ENCODE measurements at places on chromosomes 5 and 9.

- DNase-seq = no peak
These were observed 44.0 kb downstream of the ROR2 start for GRCh38 chr9:91905991-91906469.

DNA sequence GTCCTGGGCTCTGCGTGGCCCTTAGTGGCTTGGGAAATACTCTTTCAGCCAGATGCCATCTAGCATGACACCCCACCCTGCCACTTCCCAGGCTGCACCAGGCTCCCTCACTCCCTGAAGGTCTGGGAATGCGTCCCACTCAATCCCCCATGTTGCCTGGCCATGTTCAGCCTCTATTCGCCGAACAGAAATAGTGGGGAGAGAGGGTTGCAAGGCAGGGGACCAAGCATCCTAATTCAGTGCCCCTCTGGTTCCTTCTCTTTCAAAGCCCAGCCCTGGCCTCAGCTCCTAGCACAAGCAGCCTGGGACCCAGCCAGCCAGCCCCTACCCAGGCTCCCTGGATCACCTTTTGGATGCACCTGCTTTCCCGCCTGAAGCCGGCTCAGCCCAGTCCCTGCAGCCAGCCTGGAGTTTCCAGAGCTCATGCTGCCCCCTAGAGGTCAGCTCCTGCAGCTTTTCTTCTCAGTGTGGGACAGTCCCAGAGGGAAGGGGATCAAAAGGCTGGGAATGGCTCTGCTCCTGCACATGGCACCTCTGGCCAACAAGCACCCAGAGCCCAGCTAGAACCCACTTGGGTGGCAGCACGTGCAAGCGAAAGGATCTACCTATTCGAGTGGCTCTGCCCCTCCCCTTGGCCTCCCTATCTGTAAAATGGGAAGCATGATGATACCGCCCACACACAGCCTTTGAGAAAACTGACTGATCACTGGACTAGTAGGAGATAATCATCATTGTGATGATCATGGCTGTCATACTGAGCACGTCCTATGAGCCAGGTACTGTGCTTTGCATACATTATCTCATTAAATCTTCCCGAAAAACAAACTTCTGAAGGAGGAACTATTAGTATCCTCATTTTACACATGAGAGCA is 48.7 kb upstream of the C5orf58 start:
- peak; percentile 80 for DNase-seq

DNA sequence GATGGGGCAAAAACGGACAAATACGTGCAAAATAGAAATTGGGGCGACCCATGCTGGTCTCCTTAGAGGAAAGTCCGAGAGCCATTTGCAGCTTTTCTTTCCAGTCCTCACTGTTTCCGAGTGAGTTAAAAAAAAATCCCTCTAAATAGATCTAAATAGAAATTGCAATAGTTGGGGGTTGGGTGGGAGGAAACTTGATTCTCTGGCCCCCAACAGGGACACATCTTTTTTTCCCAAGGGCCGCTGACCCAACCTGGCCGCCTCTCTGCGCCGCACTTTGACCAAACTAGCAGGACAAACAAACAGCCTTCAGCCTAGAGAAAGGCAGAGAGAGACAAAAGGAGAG is 2.8 kb upstream of the NKX2-5 start:
- no peak for DNase-seq

- no peak for DNase-seq
These were observed 201.6 kb upstream of the PAPPA start for GRCh38 chr9:115951977-115952376.

DNA sequence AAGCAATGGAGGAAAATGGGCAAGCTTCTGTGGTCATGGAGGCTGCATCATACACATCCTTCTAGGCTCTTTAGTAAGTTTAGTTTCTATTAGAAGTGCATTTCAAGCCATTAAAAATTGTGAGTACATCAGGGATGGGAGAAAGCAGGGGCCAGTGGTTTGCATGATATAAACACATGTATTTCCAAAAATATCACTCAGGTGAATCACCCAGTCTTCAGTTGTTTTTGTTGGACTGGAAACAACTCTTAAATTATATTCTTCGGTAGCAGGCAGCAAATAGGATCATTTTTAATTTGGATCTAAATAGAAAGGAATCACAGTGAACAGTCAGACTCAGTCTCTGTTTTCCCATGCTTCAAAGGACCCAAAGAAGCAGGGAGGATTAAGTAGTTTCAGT is 657.9 kb downstream of the TLR4 start:
- DNase-seq = no peak

DNA sequence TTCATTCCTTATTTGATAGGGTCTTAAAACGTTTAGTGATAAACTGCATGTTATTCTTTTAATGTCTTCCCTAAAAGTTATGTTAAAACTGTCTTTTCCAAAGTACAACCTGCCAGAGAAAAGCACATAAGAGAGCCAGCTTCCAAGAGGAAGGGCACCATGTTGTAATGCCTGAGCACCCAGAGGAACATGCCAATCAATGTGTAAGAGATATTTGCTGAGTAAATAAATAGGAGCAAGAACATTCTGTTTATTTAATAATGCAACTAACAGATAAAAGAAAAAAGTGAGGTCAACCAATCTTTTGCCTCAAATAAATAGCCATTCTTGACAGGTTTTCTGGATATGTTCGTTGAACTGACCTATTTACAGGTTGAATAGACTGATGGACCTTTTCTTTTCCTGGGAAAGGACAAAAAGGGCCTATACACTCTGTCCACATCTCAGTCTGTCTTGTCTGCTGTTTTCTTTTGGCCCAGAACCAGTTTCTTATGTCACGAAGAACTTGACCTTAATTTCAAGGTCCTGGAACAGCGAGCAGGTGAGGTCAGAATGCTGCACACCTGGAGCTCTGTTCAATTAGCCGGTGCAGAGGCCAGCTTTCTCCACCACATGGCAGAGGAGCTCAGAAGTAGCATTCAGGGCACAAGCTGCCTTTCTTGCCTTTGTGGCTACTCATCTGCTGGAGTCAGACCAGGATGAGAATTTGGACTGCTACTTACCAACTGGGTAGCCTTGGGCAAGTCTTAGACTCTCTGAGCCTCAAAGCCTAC is 77.7 kb downstream of the PLCXD3 start:
- DNase-seq = no peak

- peak; percentile 13 for DNase-seq
These were observed 27.6 kb downstream of the LEAP2 start for GRCh38 chr5:132901036-132901435.

GRCh38 chr9:17520268-17521064 is 58.4 kb upstream of the SH3GL2 start:
- peak; percentile 95 for DNase-seq

DNA sequence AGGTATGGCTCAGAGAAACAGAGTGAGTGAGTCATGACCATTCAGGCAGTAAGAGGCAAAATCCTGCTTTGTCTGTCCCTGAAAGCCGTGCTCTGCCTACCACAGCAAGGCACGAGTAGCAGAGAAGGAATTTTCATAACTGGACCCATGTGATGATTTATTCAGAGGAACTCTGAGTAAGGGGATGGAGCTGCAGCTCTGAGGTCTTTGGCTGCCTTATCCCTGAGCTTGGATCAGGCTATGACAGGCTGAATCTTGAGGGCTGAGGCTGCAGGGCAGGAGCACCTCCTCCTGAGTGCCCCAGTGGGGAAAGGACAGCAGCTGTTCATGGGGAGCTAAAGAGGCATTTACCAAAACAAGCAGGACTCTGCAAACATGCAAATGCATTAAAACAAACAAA is 183.4 kb downstream of the PAPPA start:
- DNase-seq = peak; percentile 79

DNA sequence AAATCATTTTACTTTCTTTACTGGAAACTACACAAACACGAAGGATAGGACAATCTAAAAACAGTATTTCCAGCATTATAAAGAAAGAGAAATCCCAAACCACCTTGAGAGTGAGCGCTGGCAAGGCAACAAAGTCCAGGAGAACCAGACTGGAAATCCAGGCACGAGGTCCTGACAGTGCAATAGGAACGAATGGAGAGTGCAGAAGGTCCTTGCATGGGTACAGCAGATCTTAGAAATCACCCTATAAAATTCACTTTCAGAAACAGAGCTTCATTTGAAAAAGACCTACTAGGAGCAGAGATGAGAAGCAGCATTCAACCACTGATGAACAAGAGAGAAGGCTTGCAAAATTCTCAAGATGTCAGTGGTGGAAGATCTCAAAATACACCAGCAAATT is 133.7 kb upstream of the ST8SIA4 start:
- DNase-seq = no peak

- no peak for DNase-seq
These were observed 45.5 kb downstream of the EXOSC2 start for GRCh38 chr9:130739081-130739480.

DNA sequence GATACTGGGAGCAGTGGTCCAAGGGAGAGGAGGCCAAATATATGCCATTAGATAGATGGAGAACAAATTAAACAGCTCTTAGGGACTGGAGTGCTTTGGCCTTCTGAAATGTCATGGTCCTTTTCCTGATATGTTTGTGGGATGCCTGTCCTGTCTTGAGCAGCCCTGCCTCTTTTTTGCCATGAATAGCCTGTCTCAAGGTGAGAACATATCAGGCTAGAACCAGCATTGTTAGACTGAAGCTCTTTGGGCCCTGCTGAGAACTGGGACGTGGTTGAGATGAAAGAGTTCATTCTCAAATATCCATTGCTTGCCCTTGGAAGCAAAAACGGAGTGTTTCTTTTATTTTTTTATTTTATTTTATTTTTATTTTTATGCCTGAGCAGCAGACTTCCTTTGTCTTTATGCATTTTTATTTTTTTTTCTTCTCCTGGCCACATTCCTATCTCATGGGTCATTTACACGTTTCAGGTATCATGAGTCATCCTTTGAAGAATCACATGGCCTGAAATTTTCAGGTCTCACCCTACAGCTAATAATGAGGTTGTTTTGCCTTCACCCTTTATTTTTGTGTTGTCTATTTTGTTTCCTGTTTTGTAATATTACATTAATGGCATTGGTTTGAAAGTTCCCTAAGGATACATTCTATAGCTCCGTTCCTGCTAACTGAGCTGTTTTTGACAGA is 371.4 kb downstream of the PSAT1 start:
- no peak for DNase-seq

- DNase-seq = peak; percentile 94
These were observed at the start of gene IDNK for GRCh38 chr9:83622939-83623678. Gene IDNK (plus strand): TSS chr9:83623143. CDS start chr9:83623172, 29 bp downstream.

GRCh38 chr9:76716085-76716672 is 48.1 kb upstream of the PCA3 start:
- peak; percentile 82 for DNase-seq

DNA sequence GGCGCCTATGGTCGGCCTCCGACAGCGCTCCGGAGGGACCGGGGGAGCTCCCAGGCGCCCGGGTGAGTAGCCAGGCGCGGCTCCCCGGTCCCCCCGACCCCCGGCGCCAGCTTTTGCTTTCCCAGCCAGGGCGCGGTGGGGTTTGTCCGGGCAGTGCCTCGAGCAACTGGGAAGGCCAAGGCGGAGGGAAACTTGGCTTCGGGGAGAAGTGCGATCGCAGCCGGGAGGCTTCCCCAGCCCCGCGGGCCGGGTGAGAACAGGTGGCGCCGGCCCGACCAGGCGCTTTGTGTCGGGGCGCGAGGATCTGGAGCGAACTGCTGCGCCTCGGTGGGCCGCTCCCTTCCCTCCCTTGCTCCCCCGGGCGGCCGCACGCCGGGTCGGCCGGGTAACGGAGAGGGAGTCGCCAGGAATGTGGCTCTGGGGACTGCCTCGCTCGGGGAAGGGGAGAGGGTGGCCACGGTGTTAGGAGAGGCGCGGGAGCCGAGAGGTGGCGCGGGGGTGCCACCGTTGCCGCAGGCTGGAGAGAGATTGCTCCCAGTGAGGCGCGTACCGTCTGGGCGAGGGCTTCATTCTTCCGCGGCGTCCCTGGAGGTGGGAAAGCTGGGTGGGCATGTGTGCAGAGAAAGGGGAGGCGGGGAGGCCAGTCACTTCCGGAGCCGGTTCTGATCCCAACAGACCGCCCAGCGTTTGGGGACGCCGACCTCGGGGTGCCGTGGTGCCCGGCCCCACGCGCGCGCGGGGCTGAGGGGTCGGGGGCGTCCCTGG is 561 bp downstream of the DAPK1 start:
- DNase-seq = peak; percentile 43

- no peak for DNase-seq
These were observed 193.7 kb upstream of the NREP start for GRCh38 chr5:111950660-111951059.

DNA sequence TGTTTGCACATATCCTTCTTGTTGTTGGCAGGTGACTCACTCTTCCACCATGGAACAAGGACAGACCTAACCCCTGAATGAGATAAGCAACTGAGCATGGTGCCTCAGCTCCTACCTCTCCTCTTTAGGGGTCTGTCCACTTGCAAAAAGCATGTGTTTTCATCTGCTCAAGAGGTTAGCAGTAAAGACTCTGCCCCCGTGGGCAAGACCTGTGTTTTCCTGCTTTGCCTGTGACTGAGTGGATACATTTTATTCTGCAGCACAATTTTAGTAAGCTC is 111.0 kb upstream of the LIFR start:
- DNase-seq = no peak

DNA sequence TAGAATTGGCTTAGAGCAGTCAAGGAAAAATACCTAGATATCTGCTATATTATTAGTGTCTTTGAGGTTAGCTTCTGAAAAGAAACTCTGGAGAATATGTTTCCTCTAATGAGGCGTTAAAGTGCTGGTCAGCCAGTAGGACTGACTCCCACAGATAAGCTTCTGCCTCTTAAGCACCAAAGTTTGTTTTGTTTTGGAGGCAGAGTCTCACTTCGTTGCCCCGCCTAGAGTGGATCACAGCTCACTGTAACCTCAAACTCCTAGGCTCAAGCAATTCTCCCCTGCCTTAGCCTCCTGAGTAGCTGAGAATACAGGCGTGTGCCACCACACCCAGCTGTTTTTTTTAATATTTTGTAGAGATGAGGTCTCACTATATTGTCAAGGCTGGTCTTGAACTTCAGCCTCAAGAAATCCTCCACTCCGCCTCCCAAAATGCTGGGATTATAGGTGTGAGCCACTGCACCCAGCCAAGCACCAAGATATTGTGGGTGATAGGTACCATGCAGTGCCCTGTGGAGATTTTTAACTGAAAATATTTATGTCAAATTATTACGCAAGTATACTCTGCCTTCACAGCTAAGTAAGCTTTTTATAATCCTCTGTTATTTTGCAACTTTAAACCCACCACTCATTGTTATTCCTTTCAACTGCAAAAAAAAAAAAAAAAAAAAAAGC is 24.7 kb upstream of the TMEM171 start:
- no peak for DNase-seq

GRCh38 chr5:135133698-135134515 is 99.9 kb upstream of the PITX1 start:
- DNase-seq = no peak

- DNase-seq = peak; percentile 96
These were observed 5.8 kb upstream of the BICD2 start for GRCh38 chr9:92770360-92770995.

DNA sequence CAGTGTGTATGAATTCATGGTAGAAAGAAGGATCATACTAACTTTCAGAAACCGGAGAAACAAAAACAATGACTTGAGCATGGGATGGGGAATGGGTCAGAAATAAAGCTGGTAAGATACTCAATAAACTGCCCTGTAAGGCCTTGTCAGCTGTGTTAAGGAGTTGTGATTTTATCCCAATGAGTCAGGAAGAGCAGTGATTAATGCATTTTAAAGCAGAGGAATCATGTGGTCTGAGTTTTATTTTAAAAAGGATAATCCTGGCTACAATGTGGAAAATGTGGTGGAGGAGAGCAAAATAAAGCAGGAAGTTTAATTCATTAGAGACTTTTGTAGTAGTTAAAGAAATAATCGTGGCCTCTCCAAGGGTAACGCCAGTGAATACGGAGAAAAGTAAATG is 28.7 kb downstream of the DHX29 start:
- DNase-seq = no peak

GRCh38 chr5:120088836-120089235 is 375.3 kb upstream of the PRR16 start:
- no peak for DNase-seq

GRCh38 chr5:64947031-64947430 is 178.3 kb downstream of the CWC27 start:
- DNase-seq = peak; percentile 99

GRCh38 chr5:171953860-171954701 is 52.4 kb downstream of the FBXW11 start:
- DNase-seq = no peak

Measured in NCI-H69 (cell line).